ENCODE measurements at places on chromosomes 12 and 14. TPM values are rescaled to one million over a fixed set of nuclear protein-coding genes. Genes with fewer than 3 reads are reported as not detected.

Gene DLGAP5
- 18.1 TPM for polyA plus RNA-seq

Gene PPP1R1A
- not detected for polyA plus RNA-seq

Gene COX8C
- not detected for polyA plus RNA-seq

Gene BRMS1L
- polyA plus RNA-seq: 5.2 TPM

Gene WASHC4
- 16.4 TPM for polyA plus RNA-seq

Gene MANSC4
- polyA plus RNA-seq: 0.28 TPM

Gene OR6C4
- not detected for polyA plus RNA-seq

Gene CFAP73
- not detected for polyA plus RNA-seq

Gene NPFF
- not detected for polyA plus RNA-seq

Gene SMIM41
- polyA plus RNA-seq: not detected

Gene PFKM
- 61.6 TPM for polyA plus RNA-seq

DNA sequence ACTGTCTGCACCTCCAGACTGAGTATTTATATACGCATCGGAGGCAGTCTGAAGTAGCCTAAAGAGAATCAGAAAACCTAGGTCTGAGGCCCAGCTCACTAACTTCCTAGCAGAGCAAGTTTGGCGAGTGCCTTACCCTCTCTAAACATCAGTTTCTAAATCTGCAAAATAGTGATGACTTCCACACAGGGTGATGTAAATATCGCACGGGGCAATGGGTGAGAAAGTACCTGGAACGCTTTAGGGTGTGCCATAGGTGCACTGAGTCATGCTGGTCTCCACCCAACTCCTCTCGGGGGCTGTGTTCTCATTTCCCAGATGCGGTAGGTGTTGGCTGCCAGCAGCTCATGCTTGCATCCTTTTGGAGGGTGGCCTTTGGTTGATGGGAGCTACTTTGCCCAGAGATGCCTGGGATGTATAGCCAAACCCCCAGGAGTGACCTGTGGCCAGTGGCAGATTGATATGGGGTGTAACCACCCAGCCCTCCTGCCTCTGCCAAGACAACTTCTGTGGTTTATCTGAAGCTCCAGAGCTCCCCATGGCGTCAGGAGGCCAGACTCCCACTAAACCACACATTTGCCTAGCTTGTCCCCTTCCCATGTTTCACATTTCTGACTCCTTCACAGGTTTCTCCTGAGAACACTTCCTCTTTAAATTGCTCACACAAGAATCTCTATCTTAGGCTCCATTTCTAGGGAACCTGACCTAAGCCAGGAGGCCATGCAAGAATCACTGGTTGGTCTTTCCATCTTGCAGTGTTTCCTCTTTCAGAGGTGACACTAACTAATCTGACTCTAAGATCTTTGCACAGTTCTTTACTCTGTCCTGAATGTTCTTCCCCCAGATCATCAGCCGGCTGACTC lies 62.0 kb upstream of the TUNAR start:
- no peak for DNase-seq

DNA sequence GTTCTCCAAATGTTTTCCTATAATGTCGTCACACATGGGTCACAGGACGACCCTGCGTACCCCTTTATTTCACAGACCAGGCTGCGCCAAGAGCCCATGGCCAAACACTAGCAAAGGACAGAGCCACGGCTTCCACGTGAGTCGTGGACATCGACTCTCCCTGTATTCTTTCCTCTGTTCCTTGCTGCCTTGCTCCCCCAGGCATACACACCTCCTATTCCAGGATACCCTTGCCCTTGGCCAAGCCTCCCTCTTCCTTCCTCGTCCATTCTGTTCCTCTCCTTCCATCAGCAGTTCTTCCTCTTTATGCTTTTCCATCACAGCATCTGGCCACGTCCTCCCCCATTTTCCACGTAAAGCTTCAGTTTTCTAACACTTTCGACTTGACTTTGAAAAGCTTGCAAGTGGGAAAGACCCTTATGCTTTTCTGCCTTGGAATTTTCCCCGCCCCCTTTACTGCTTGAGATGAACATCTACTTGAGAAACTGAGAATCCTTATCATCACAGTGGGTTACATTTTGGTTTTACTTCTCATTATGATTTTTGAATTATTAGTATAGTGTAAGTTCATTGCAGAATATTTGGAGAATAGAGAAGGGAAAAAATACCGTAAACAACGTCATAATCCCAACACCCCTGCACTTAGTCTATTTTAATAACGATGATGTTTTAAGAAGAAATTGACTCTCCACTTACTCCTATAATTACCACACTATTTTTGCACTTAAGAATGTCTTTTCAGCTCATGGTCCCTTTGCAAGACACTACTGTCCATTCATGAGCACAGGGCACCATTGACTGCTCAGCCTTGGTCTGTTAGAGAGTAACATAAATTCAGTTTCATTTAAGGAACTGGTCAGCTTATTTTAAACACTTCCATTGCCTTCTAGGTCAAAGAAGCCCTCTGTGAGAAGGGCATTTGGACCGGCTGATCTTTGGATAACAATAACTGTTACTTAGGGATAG lies 15.8 kb upstream of the NINJ2 start:
- DNase-seq: no peak

DNA sequence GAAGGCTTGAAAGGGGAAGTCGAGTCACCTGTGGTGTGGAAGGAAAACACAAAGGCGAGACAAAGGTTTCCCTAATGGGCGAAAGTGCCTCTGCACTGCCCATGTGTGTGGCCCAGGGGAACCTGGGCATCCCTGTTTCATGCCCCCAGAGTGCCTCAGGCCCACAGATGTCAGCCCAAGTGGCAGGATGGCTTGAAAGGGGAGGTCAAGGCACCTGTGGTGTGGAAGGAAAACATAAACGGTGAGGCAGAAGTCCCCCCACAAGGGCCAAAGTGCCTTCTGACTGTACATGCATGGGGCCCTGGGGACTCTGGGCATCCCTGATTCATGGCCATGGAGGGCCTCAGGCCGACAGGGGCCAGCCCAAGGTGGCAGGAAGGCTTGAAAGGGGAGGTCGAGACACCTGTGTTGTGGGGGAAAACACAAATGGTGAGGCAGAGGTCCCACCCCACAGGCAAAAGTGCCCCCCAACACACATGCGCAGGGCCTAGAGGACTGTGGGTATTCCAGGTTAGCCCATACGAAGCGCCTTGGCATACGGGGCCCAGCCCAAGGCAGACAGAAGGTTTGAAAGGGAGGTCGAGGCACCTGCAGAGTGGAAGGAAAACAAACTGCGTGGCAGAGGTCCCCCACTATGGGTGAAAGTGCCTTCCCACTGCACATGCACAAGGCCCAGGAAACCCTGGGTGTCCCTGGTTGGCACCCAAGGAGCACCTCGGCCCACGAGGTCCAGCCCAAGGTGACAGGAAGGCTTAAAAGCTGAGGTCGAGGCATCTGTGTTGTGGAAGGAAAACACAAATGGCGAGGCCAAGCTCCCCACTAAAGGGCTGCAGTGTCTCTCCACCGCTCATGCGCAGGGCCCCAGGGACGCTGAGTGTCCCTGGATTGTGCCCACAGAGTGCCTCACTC lies 382.3 kb downstream of the ALG10 start:
- DNase-seq: no peak

GRCh38 chr12:99450036-99450630 lies 197.4 kb upstream of the GARIN6 start:
- no peak for DNase-seq

DNA sequence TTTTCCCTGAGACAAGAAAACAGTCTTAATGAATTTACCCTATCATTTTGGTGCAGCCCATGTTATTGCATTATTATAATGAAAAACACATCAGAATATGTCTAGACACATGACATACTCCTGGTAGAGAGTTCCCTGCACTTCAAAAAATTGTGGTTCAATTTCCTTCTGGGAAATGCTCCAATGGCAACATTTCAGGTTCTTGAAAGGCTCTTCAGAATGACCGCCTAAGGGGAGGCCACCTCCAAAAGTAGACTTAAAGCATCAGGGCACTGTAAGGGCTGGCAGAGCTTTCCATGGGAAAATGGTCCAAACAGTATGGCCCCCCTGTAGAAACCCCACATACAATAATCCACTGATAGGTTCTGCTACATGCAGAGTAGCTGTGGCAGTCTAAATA lies 110.7 kb downstream of the SLC25A21 start:
- no peak for DNase-seq

GRCh38 chr12:98908866-98909265 lies 263.8 kb downstream of the APAF1 start:
- no peak for DNase-seq

DNA sequence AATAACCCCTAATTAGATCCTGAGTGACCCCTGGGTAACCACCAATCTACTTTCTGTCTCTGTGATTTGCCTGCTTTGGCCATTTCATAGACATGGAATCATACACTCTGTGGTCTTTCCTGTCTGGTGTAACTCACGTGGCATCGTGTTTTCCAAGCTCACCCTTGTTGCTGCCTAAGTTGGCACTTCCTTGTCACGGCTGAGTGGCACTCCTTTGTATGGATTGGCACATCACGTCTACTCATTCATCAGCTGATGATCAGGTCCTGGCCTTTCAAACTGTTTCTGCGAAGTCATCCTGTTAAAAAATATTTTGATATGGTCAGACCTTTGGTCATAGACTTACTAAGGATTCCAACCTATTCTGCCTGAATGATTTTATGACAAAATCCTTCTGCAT lies 87.7 kb downstream of the GLT1D1 start:
- DNase-seq: no peak

- DNase-seq: no peak
Measured at GRCh38 chr12:67989184-67989920, at the start of gene IFNG-AS1. IFNG-AS1 (plus strand) TSS chr12:67989447.

- peak; percentile 2 for DNase-seq
Measured at GRCh38 chr12:112782943-112783342, 8.6 kb upstream of the RPH3A start.

DNA sequence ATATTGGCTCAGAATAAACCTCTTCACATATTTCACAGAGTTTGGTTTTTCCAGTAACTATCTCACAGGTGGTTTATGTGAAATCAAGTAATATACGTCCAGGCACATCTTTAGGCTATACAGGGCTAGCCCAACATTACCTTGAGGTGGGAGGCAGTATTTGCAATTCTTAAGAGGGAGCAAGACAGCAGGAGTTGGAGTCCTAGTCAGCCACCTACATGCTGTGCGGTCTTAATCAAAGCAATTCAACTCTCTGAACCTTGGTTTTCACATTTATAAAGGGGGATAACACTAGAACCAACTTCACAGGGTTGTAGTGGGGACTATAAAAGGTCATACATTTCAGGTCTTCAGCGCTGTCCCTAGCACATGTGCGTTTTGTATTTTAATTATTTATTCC lies 73.5 kb upstream of the FICD start:
- no peak for DNase-seq

GRCh38 chr14:41872931-41873685 lies 266.4 kb downstream of the LRFN5 start:
- DNase-seq: no peak

- peak; percentile 72 for DNase-seq
Measured at GRCh38 chr14:98897605-98898309, 374.2 kb downstream of the BCL11B start.

DNA sequence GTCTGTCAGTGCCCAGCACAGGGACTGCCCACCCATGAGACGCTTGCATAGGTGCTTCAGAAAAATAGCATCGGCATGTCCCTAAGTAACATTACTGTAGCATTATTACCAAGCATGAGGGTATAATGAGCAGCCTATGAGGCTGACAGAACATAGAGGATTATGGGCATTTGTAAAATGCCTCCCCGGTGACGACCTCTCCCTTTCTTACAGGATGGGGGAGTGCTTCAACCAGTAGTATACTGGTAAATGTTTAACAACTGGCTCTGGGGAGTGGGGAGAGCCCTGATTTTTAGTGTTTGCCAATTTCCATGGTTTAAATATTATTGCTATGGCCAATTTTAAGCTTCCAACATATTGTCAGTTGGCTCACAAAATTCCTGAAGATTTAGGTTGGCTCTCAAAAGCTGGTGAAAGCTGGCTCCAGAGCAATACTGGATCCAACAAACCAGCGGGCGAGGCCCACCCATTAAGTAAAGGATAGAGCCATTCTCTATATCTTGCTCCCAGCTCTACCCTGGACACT lies 104.5 kb downstream of the ETNK1 start:
- no peak for DNase-seq

DNA sequence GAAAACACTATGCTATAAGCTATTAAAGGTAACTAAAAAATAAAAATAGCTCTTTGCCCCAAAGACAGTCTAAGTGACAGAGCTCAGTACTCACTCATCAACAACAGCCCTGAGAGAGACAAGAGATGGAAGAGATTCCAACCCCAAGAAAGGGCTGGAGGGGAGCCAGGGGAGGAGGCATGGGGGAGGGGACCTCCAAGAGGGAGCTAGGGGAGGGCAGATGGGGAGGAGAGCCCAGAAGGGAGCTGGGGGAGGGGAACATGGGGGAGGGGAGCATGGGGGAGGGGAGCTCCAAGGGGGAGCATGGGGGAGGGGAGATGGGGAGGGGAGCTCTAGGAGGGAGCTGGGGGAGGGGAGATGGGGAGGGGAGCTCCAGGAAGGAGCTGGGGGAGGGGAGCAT lies 7.7 kb downstream of the SSH1 start:
- DNase-seq: no peak

DNA sequence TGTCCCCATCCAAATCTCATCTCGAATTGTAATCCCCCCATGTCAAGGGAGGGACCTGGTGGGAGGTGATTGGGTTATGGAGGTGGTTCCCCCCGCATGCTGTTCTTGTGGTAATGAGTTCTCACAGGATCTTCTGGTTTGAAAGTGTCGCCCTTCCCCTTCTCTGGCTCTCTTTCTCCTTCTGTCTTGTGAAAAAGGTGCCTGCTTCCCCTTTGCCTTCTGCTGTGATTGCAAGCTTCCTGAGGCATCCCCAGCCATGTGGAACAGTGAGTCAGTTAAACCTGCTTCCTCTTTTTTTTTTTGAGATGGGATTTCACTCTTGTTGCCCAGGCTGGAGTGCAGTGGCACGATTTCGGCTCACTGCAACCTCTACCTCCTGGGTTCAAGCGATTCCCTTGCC lies 104.0 kb downstream of the CCDC91 start:
- DNase-seq: no peak
